ENCODE measurements at places on chromosomes 3 and 15.

GRCh38 chr3:166522017-166522416 lies 684.8 kb upstream of the BCHE start:
- no peak for DNase-seq

DNA sequence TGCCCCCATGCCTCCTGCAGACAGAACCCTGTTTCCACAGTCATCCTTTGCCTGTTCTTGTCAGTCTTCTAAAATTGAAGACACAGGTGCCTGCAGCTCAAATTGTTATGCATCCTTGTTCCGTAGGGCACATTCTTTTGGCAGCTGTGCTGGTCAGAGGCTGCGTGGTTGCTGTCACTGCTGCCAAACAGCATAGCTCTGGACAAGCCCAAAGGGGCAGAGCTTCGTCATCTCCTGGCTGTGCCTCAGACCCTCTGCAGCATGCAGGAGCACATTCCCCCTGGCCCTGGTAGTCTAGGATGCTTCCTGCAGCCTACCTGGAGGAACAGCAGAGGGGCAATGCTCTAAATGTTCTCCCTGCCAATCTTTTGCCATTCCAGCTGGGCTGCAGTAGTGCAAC lies 2.1 kb upstream of the FBXL22 start:
- DNase-seq: no peak

DNA sequence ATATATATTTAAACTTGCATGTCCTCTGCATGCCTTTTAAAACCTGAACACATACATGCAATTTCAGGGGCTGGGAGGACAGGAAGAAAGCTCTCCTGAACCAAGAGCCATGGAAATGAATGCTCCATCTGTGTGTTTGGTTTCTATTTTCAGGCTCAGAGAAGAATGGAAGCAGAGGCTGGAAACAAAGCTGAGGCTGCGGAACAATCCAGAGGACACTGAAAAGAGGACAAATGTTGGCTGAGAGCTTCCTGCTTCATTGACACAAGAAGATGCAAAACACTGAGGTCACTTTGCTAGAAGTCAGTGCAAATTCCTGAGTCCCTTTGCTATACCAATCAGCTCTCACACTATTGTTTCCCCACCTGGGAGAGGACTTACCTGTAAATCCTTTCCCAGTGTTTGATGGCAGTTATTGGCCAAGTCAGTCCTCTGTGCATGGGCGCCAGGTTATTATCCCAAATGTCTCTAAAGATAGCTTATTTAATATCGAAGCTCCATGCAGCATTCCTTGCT lies 12.7 kb downstream of the FAM240A start:
- DNase-seq: no peak

DNA sequence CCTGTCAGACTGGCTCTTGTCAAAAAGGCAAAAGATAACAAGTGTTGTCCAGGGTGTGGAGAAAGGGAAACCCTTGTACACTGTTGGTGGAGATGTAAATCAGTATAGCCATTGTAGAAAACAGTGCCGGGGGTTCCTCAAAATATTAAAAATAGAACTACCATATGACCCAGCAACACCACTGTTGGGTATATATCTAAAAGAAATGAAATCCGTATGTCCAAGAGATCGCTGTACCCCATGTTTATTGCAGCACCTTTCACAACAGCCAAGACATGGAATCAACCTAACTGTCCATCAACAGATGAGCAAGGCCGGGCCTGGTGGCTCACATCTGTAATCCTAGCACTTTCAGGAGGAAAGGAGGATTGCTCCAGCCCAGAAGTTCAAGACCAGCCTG lies 6.2 kb downstream of the CYFIP1 start:
- DNase-seq: no peak

- DNase-seq: no peak
Observed at GRCh38 chr15:40990080-40990479, 36.8 kb downstream of the CHAC1 start.

DNA sequence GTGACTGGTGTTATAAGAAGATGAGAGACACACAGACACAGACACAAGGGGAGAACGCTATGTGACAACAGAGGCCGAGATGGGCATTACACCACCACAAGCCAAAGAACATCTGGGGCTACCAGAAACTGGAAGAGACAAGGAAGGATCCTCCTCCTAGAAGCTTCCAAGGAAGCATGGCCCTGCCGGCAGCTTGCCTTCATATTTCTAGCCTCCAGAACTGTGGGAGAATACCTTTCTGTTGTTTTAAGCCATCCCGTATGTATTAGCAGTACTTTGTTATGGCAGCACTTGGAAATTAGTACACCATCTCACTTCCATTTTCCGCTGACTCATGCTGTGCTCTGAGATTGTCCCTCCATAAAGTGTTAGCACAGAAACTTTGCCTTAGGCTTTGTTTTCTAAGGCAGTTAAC lies 38.7 kb upstream of the CA12 start:
- DNase-seq: no peak

All from H54 (cell line).